Stimulated activated naive B cell treated with anti-CD40 and anti-IgM and Interleukin-4, amounts not matched to agents 10 μg/mL and 1 μg/mL and 100 μg/mL, for 72 hours (primary cell): ENCODE measurements at places on chromosomes 7 and 10.

DNA sequence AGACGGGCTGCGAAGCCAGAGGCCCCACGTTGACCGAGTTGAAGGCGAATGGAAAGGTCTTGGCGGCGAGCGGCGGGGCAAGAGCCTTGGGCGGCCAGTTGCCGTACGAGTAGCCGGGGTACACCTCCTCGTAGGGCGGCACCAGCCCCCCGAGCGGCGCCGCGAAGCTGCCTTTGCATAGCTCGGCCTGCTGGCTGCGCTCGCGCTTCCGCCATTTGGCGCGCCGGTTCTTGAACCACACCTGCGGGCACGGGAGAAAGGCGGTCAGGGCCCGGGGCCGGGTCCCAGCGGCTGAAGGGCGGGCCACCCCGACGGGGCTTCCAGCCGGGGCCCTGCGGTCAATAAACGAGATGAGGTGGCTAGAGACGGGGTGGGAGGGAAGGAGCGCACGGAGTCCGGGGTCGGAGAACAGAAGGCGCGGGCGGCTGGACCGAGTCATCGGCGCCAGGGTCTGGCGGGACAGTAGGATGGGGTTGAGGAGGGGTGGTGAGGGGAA is 4.8 kb downstream of the ELOVL3 start:
- peak; percentile 15 for DNase-seq

- no peak for DNase-seq
These were observed 36.3 kb upstream of the NOBOX start for GRCh38 chr7:144439717-144440205.

- peak; percentile 87 for DNase-seq
These were observed 57.4 kb downstream of the CHST15 start for GRCh38 chr10:124035928-124036558.

DNA sequence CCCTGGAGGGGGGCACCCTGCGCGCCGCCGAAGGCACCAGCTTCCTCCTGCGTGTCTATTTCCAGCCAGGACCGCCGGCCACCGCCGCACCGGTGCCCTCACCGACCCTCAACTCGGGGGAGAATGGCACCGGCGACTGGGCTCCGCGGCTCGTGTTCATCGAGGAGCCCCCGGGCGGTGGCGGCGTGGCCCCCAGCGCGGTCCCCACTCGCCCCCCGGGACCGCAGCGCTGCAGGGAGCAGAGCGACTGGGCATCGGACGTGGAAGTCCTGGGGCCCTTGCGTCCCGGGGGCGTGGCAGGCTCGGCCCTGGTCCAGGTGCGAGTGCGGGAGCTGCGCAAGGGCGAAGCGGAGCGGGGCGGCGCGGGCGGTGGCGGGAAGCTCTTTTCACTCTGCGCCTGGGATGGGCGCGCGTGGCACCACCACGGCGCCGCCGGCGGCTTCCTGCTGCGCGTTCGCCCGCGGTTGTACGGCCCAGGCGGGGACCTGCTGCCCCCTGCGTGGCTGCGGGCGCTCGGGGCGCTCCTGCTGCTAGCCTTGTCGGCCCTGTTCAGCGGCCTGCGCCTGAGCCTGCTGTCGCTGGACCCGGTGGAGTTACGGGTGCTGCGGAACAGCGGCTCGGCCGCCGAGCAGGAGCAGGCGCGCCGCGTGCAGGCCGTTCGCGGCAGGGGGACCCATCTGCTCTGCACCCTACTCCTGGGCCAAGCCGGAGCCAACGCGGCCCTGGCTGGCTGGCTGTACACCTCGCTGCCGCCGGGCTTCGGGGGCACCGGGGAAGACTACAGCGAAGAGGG is 594 bp downstream of the CNNM1 start:
- no peak for DNase-seq

- DNase-seq: no peak
These were observed 33.0 kb upstream of the RNF32 start for GRCh38 chr7:156607332-156608172.

GRCh38 chr10:7787150-7787856 is 490 bp downstream of the KIN start:
- no peak for DNase-seq
